ENCODE measurements at places on chromosomes 3 and 15.

DNA sequence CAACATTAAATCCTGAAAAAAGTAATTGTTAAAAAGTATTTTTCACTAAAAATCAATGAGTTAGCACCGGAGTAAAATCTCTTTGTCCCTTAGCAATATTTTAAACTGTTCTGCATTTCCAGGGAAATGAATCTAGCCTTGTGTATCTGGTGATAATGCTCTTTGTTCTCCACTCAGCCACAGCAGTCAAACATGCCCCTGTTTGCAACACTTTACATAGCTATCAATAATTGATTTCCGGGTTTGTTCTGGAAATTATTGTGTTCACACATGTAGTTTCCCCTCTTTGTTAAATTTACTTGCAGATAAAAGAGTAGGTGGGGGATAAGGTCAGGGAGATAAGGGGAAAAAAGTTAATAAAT, 3.6 kb upstream of the A4GNT start:
- DNase-seq: no peak

DNA sequence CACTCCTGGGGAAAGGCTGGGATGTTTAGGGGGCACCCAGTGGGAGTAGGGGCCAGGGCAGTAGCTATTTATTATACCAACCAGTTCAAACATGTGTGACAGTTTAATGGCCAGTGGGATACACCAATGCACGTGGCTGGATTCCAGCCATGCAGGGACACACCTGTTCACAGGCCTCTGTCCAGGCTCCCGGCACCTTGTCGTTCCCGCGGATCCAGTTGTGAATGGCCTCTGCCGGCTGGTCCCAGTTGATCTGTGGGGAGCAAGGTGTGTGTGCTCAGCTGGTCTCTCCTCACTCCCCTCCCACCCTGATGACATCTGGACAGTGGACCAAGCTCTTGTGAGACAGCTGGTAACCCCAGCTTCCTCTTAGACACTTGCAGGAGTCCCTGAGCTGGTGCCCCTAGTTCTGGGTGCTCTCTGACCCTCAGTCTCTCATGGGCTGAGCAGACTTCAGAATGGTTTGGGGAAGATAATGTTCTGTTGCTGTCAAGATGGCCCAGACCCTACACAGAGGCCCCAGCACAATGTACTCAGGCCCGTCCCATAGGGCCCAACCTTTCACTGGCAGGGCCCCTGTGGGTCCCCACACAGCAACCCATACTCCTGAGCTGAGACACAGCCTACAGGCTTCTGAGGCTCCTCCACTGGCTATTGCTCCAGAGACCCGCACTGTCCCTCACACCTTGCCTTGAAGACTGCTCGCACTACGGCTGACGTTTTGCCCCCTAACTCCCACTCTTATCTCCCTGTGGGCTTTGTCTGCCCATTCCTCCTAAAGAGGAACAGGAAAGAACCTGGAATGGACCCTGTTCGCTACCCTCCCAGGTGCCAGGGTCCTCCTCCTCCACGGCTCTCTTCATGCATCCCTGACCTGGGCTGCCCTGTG, 25.8 kb downstream of the ALDH1L1 start:
- no peak for DNase-seq

GRCh38 chr15:94252906-94253491, 21.6 kb downstream of the MCTP2 start:
- DNase-seq: no peak

DNA sequence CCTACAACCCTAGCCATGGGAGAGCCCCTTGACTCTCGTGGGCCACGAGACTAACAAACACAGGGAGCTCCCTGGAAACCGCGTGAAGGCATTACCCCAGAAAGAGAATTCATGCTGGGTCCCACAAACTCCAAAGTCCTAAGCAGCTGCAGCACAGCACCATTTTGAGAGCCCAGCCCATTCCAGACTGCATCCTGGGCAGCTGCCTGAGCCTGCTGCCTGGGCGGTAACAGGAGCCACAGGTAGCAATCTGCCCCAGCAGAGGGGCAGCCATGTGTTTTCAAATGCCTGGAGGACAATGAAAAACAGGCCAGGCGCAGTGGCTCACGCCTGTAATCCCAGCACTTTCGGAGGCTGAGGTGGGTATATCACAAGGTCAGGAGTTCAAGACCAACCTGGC, 62.9 kb upstream of the TBC1D23 start:
- DNase-seq: no peak

- DNase-seq: no peak
Measured at GRCh38 chr3:17741621-17742101, 770 bp downstream of the TBC1D5 start.

GRCh38 chr3:67605377-67605776, 49.0 kb downstream of the SUCLG2 start:
- peak; percentile 47 for DNase-seq

DNA sequence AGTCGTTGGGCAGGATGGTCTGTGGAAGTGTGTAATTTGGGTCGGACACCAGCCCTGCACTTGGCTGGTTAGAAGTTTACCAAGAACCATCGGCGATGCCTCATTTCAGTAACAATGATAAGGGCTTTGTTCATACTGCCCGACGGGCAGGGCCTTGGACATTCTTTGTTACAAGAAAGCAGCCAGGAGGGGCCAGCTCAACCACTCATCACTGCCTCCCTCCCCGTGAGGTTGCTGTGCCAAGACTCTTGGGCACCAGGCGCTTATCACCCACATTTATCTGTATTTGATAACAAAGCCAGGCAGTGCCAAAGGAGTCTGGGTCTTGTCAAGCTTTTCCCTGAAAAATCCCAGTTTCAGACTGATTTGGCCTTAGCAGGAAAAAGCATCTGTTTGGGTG, 235.0 kb downstream of the ADAMTS17 start:
- DNase-seq: no peak

- DNase-seq: peak; percentile 45
Measured at GRCh38 chr15:71294251-71294910, 179.1 kb downstream of the THSD4 start.

DNA sequence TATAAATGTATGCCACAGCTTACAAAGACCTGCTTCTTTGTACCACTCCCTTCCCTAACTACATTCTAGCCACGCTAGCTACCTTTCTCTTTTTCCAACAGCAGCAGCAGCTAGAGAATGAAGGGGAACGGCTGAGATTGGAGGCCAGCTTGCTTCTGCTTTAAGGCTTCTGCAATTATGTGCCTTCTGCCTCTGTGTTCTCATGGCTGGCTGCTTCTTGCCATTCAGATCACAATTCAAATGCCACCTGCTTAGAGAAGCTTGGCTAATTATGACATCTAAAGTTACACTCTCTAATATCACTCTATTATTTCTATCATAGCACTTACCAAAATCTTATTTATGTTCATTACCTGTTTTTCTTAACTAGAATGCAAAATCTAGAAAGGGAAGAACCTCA, 95.2 kb downstream of the RYK start:
- no peak for DNase-seq

DNA sequence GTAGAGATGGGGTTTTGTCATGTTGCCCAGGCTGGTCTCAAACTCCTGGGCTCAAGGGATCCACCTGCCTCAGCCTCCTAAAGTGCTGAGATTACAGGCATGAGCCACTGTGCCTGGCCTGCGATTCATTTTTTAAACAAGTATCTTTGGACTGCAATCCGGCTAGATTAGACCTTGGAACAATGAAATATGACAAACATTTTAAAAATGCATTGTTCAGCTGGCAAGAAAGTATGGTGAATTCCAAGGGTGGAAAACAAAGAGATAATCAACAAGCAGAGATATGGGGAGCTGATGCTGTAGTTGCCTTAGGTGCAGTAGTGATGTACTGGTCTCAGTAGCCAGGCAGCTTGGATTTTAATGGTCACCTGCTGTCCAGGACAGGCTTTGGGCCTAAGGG, 95.8 kb upstream of the GOLGA8J start:
- DNase-seq: no peak

GRCh38 chr15:64048781-64049460, 2.6 kb upstream of the DAPK2 start:
- DNase-seq: no peak

- DNase-seq: no peak
Measured at GRCh38 chr3:29339016-29339833, 58.4 kb downstream of the RBMS3 start.

GRCh38 chr3:191300422-191300821, 28.8 kb upstream of the CCDC50 start:
- DNase-seq: no peak

DNA sequence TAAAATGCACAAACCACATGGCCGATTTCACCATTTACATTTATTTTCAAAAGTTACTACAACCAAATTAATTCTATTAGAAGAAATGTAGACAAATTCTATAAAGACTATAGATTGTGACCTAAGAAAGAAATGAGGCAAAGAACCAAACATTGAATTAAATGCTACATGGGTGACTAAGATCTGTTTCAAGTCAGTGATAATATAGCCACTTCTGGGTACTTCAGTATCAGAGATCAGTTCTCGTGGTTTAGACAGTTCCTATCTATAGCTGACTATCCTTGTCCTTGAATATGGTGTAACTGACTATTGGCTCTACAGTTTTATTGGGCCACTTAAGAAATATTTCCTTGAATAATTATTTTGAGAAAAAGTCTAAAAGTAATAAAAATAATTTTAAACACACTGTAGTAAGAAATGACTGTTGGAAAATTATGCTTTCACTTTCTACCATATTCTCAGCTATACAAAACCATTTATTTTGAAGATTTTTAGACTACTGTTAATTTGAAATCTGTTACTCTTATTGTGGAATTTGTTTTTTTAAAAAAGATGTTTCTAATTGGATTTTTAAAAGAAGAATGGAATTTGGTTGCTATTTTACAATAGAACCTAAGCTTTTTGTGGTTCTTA, 14.1 kb downstream of the KCNMB3 start:
- no peak for DNase-seq

- DNase-seq: no peak
Measured at GRCh38 chr3:71961891-71962290, 176.9 kb upstream of the PROK2 start.

GRCh38 chr3:12143949-12144504, 14.7 kb downstream of the TIMP4 start:
- peak; percentile 61 for DNase-seq

GRCh38 chr15:59636184-59636583, 21.1 kb downstream of the GTF2A2 start:
- DNase-seq: no peak

DNA sequence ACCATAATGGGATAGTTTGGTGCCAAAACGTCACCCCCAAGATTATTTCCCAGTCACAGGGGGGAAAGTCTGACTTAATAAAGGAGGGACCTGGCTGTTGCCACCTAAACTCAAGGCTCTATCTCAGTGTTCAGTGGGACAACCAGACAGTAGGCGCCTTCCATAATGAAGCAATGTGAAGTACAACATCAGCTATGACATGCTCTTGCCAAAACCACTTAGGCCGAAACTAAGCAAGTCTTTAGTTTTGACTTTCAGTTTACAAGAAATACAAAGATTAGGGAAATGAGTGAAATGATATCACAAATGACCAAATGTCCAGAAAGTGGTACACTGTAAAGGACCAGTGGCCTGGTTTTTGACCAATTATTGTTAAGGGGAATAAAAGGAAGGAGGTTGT, 32.9 kb downstream of the SOX14 start:
- DNase-seq: no peak

GRCh38 chr3:117277816-117278215, 568.2 kb downstream of the TUSC7 start:
- no peak for DNase-seq

- DNase-seq: no peak
Measured at GRCh38 chr15:84934942-84935729, 46.5 kb upstream of the PDE8A start.

DNA sequence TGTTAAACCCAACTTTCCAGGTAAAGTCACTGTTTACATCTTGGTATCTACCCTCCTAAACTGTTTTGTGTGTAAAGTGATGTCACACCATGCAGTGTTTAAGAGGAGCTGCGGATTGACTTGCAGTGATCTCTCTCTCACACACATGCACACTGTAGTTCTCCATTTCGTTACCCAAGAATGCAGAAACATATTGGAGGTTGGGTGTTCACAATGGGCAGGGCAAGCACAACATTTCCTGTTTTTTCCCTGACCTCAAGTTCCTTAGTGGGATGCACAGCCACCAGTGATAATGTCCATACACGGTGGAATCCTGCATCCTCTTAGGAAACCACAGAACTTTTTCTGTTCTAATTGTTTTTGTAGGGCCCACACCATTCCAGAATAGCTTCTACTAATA, 85.3 kb upstream of the CFAP20DC start:
- no peak for DNase-seq

Measured in muscle of back (tissue), 13 donors.